ENCODE measurements at places on chromosomes 13 and 19. TPM values are rescaled to one million over a fixed set of nuclear protein-coding genes. Genes with fewer than 3 reads are reported as not detected.

- DNase-seq: no peak
- H3K36me3 ChIP-seq: no peaks in the 10 kb centered on the region
- no peak overlapping the region for H3K27ac ChIP-seq
- peaks cover 2% of the 10 kb centered on the region for H3K27me3 ChIP-seq
- H3K4me3 ChIP-seq: no peak overlapping the region
Measured at GRCh38 chr13:45787346-45787745, 64.2 kb downstream of the SIAH3 start.

- peaks cover 45% of the 10 kb centered on the region for H3K4me1 ChIP-seq
- no peak overlapping the region for H3K4me3 ChIP-seq
- H3K27me3 ChIP-seq: no peaks in the 10 kb centered on the region
Measured at GRCh38 chr13:24234200-24234915, 73.8 kb downstream of the SPATA13 start.

- H3K4me3 ChIP-seq: no peak overlapping the region
- H3K4me1 ChIP-seq: no peaks in the 10 kb centered on the region
- no peak for DNase-seq
- H3K27me3 ChIP-seq: peaks cover 21% of the 10 kb centered on the region
- no peaks in the 10 kb centered on the region for H3K36me3 ChIP-seq
Measured at GRCh38 chr13:50463719-50464118, 379.8 kb downstream of the DLEU7 start.

GRCh38 chr19:36577271-36577996 lies 4.3 kb upstream of the ZNF529 start:
- peaks cover 93% of the 10 kb centered on the region for H3K36me3 ChIP-seq
- DNase-seq: no peak
- H3K27ac ChIP-seq: no peak overlapping the region
- peaks cover 17% of the 10 kb centered on the region for H3K4me1 ChIP-seq
- no peak overlapping the region for H3K4me3 ChIP-seq

GRCh38 chr19:31350693-31351055 lies 1.4 kb upstream of the TSHZ3 start:
- no peak overlapping the region for H3K27ac ChIP-seq
- H3K27me3 ChIP-seq: peaks cover 68% of the 10 kb centered on the region
- no peak for DNase-seq
- peak overlapping the region; percentile 96 for H3K4me3 ChIP-seq

DNA sequence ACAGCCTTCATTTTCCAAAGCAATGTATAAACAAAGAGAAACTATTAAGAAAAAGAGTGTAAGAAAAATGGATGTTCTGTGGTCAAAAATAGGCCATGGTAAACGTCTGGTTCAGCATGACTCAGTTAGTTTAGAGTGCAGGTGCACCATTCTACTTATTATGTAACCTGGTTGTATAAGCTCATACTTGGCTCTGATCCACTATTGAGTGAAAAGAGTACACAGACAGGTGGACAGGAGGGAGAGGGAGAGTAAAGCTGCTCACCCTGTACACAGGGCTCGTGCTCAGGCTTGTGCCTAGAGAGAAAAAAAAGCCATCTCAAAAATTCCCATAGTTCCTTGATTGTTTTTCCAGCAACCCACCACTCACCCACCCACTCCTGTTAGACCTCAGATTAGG lies 85.8 kb upstream of the ZNF91 start:
- H3K27ac ChIP-seq: no peak overlapping the region
- no peak for DNase-seq
- H3K36me3 ChIP-seq: no peaks in the 10 kb centered on the region
- H3K27me3 ChIP-seq: no peaks in the 10 kb centered on the region

GRCh38 chr13:30132623-30133553 lies 174.5 kb downstream of the KATNAL1 start:
- DNase-seq: peak; percentile 93
- H3K4me1 ChIP-seq: peaks cover 22% of the 10 kb centered on the region
- H3K27me3 ChIP-seq: no peaks in the 10 kb centered on the region
- no peak overlapping the region for H3K4me3 ChIP-seq

GRCh38 chr13:106471957-106472543 lies 63.4 kb downstream of the EFNB2 start:
- no peaks in the 10 kb centered on the region for H3K36me3 ChIP-seq
- no peaks in the 10 kb centered on the region for H3K27me3 ChIP-seq
- no peaks in the 10 kb centered on the region for H3K4me1 ChIP-seq

GRCh38 chr13:110869805-110870706 lies 44.8 kb downstream of the ANKRD10 start:
- H3K4me3 ChIP-seq: no peak overlapping the region
- H3K27me3 ChIP-seq: peaks cover 38% of the 10 kb centered on the region
- peaks cover 9% of the 10 kb centered on the region for H3K4me1 ChIP-seq
- no peaks in the 10 kb centered on the region for H3K36me3 ChIP-seq

GRCh38 chr13:30572859-30573275 lies 44.9 kb upstream of the USPL1 start:
- H3K27ac ChIP-seq: peak overlapping the region; percentile 18
- H3K4me3 ChIP-seq: peak overlapping the region; percentile 62
- no peak for DNase-seq
- H3K4me1 ChIP-seq: peaks cover 54% of the 10 kb centered on the region
- H3K27me3 ChIP-seq: peaks cover 2% of the 10 kb centered on the region

GRCh38 chr13:48319531-48320398 lies 16.2 kb downstream of the RB1 start:
- H3K27me3 ChIP-seq: peaks cover 4% of the 10 kb centered on the region
- peaks cover 17% of the 10 kb centered on the region for H3K4me1 ChIP-seq
- no peak for DNase-seq
- H3K4me3 ChIP-seq: peak overlapping the region; percentile 57

GRCh38 chr13:23469951-23470421 lies 36.5 kb upstream of the SACS start:
- H3K27ac ChIP-seq: no peak overlapping the region
- peaks cover 7% of the 10 kb centered on the region for H3K4me1 ChIP-seq
- no peak for DNase-seq
- H3K4me3 ChIP-seq: no peak overlapping the region
- no peaks in the 10 kb centered on the region for H3K36me3 ChIP-seq
- peaks cover 33% of the 10 kb centered on the region for H3K27me3 ChIP-seq

- H3K36me3 ChIP-seq: peaks cover 3% of the 10 kb centered on the region
- no peak overlapping the region for H3K4me3 ChIP-seq
- H3K27me3 ChIP-seq: peaks cover 6% of the 10 kb centered on the region
- peaks cover 51% of the 10 kb centered on the region for H3K4me1 ChIP-seq
Measured at GRCh38 chr13:46593398-46593797, 40.4 kb downstream of the LRCH1 start.

GRCh38 chr19:3603121-3603811 lies 3.4 kb downstream of the TBXA2R start:
- H3K27me3 ChIP-seq: peaks cover 4% of the 10 kb centered on the region
- no peaks in the 10 kb centered on the region for H3K36me3 ChIP-seq
- no peak overlapping the region for H3K4me3 ChIP-seq
- H3K4me1 ChIP-seq: peaks cover 2% of the 10 kb centered on the region
- no peak overlapping the region for H3K27ac ChIP-seq

DNA sequence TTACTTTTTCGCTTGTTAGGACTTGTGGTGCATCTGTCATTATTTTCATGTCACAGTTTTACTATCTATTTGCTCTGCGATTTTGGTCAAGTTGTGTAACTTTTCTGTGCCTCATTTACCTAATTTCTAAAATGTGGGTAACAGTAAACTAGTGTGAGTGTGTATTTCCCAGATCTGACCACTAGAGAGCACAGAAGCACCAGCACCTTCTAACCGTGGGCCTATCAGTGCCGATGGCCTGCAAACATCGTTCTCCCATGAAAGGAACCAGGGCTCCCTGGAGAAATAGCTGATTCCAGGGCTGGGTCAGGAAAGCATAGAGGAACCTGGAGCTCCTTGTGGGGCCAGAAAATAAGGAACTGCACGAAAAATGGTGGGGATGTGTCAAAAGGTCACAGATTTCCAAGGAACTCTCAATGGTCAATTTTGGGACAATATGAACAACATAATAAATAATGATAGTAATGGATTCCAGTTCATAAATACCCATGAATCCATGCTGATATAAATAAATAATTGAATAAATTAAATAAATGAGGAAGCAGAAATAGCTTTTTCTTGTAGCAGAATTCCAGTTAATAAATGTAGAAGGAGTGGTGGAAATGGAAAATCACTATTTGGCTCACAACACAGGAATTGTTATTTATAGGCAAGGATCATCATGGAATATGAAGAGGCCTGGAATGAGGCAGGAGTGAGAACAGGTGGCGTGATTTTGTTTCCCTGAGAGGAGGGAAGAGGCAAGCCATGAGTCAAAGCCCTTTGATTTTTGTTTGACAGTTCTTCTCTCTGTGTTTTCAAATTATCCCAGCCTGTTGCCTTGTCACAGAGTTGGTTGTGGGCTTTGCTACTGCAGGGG lies 31.1 kb downstream of the CEACAM8 start:
- H3K36me3 ChIP-seq: no peaks in the 10 kb centered on the region
- H3K4me3 ChIP-seq: no peak overlapping the region
- H3K27ac ChIP-seq: no peak overlapping the region
- no peak for DNase-seq
- H3K4me1 ChIP-seq: peaks cover 4% of the 10 kb centered on the region

UBE2L5 gene
- not detected for total RNA-seq

NACC1 gene
- 117 TPM for total RNA-seq

VAV1 gene
- 68.9 TPM for total RNA-seq

LATS2 gene
- total RNA-seq: 2.6 TPM

ACOD1 gene
- total RNA-seq: not detected

All from activated T-helper 2 cell treated with anti-CD3 and anti-CD28 coated beads, Interferon-gamma antibody, Interleukin-2, Interleukin-4, amounts not matched to agents 10 μg/mL and 5 μg/mL and 100 μg/mL, durations not matched to agents 14 hours and 24 hours and 36 hours (primary cell).